ENCODE measurements at places on chromosomes 5 and 9.

- peak; percentile 80 for DNase-seq
Observed at GRCh38 chr9:126705767-126706697, 92.3 kb downstream of the LMX1B start.

DNA sequence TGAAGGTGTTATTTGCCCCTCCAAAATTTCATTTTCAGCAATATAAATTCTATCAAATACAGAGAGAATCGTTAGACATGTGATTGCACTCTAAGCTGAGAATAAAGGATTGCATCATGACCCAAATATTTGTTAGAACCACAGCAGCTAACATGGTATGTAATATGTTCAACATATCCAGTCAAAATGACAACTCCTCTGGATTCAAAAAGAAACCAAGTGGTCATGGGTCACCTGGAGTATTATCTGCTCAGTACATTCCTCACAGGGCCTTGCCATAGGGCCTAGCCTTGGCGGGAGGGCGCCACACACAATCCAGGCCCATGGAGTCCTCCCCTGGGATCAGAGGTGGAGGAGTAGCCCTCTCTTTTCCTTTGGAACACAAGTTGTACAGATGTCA is 179.2 kb downstream of the HSD17B3 start:
- DNase-seq, result no peak

GRCh38 chr5:73306741-73307275 is 133.8 kb downstream of the TMEM174 start:
- no peak for DNase-seq

GRCh38 chr5:21195145-21195544 is 1207.1 kb upstream of the CDH18 start:
- no peak for DNase-seq

DNA sequence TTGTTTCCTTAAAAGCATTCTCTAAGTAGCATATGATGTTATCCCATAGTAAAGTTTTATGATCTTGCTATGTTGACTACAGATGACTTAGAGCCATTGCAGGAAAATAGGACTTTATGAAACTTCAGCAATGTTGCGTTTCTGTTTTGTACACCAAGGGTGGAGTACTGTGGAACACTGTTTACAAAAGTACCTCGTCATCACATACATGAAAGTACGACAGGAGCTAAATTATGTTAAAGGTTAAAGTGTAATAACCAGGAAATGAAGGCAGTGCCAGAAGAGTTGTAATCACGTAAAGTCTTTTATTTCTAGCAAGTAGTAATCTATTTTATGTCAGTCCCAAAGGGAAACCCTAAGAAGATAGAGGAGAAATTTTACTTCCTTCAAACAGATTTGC is 50.9 kb downstream of the C9orf85 start:
- no peak for DNase-seq

- no peak for DNase-seq
Observed at GRCh38 chr5:169251333-169252084, 49.4 kb downstream of the SLIT3 start.

- DNase-seq, result no peak
Observed at GRCh38 chr9:22893196-22893843, 446.7 kb downstream of the DMRTA1 start.

DNA sequence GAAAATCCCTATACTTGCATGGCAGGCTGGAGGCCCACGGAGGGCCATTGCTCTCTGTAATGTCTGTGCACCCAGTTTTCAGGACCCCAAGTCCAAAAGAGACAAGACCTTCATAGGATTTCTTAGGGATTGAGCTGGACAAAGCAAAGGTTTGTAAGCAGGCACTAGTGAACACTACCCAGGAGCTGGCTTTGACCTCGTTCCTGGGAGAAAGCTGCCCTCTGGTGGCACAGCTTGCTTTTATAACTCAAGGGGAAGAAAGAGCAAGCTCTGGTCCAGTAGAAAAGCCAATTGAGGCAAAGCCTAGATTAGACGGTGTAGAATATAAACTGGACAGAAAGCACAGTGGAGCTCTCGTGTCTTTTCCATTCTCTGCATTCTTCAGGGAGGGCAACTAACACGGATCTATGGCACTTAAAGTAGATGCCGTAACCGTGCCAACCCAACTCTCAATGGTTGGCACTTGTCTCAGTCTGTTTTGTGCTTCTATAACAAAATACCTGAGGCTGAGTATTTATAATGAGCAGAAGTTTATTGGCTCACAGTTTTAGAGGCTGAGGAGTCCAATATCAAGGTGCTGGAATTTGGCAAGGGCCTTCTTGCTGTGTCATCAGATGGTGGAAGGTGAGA is 7.9 kb downstream of the GABRP start:
- DNase-seq, result peak; percentile 85

GRCh38 chr5:54646356-54647101 is 129.0 kb downstream of the SNX18 start:
- DNase-seq, result peak; percentile 63

GRCh38 chr9:96719921-96720320 is 58.0 kb downstream of the ZNF510 start:
- peak; percentile 56 for DNase-seq

GRCh38 chr5:141186897-141187512 is at the start of gene PCDHB9:
Gene PCDHB9, plus strand, starts transcription at chr5:141187161. Its CDS starts 158 bp downstream, at chr5:141187319.
- DNase-seq, result peak; percentile 55

DNA sequence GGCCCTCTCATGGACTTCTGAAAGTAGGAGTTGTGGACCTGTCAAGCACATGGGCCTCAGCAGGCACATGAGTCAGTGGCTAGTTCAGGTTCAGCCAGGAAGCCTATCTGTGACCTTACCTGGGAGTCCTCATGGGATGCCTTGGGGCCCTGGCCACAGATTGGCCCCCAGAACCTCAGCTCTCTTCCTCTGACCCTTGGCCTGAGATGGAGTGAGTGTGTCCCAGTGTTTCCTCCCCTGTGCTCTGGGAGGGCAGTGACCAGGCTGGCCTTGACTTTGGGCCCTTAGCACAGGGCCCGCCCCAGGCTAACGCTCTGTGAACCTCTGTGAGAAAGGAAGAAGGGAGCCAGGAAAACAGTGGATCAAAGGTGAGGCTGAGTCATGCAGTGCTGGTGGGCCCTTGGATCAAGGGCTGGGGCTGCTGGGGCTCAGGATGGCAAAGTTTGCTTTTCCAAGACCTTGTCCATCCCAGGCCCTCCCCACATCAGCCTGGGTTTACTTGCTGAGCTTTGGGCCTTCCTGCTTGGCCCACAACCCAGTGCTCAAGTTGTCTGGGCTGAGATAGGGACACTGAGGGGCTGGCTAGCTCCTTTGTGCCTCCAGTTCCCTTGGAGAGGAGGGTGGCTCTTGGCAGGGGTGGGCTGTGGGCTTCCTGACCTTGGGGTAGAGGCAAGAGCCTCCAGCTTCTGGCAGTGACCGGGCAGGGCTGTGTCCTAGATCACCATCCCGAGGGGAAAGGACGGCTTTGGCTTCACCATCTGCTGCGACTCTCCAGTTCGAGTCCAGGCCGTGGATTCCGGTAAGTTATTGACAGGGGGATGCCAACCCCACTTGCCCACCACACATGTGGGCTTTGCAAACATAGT is 41.4 kb downstream of the RGS3 start:
- DNase-seq, result no peak

GRCh38 chr5:172849606-172850453 is 15.8 kb downstream of the ERGIC1 start:
- no peak for DNase-seq

- DNase-seq, result peak; percentile 59
Observed at GRCh38 chr5:96017951-96018350, 56.3 kb upstream of the ELL2 start.

GRCh38 chr5:66440202-66440680 is 156.0 kb upstream of the MAST4 start:
- peak; percentile 14 for DNase-seq

DNA sequence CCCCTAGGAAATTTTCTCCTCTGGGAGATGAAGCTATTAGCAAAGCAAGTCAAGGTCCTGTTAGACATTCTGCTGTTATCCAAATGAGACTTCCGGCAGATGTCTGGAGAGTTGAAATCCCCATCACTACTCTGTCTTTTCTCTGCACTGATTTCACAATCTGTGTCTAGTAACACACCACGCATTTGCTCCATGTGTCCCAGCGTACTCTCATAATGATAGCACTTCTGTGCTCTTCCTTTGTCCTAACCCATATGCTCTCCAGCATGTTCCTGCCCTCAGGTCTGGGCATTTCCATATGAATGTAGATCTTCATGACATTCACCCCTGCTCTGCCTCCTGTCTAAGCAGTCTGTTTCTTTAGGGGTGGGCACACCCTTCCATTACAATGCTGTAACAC is 1949.0 kb upstream of the WWC1 start:
- no peak for DNase-seq

DNA sequence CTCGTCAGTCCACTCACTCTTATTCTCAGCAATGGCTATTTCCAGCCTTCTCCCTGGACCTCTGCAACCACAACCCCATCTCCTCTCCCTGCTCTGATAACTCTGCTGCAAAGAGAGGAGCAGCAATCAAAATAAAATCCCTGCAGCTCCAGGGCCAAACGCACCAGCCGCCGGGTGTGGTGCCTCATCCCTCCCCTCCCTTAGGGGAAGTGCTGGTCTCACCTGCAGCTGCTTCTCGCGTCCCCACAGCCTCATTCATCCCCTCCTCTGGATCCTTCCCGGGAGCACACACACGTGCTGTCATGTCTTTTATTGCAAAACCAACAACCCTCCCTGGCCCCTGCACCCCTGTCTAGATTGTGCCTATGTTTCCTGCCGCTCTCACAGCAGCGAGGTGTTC is 77.8 kb downstream of the TENT4A start:
- no peak for DNase-seq

- DNase-seq, result peak; percentile 83
Observed at GRCh38 chr5:58886315-58887207, 303.7 kb downstream of the RAB3C start.

DNA sequence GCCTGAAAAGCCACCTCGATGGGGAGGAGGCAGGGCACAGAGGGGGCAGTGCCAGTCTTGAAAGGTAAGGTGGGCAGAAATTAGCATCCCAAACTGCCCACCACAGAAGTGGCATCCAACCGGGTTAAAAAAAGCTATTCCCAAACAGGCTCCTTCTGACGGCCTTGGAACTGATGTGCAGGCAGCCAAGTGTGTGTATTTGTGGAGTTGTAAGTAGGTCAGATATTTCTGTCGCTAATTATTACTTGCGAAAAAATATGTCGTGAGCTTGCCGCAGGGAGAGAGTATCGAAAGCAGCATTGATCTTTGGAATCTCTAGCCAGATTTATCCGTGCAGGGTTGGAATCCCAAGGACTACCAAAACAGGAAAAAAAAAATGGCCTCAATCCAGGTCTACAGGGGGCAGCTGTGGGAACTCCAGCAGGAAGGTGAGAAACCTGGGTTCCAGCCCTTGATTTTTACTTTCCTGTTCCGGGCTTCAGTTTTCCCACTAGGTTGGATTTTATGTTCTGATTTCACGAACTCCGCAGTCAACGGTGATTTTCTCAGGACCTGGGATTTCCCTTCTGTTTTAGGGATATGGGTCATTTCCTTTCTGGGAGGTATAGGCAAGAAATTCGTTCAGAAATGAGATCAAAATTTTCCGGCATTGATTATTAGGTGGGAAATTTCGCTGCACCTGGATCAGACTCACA is 200.8 kb downstream of the RGS3 start:
- no peak for DNase-seq

DNA sequence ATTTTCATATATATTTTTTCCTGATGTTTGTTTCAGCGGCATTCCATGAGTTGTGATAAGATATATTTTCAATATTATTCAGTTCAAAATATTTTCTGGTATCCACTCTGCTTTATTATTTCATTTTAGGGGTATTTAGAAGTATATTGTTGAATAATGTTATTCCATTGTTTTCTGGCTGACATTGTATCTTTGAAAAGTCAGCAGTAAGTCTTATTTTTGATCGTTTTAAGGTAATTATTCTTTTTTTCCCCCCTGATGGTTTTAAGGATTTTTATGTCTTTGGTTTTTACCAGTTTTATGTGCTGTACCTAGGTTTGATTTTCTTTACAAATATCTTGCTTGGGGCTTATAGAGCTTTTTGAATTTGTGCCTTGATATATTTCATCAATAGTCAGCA is 6.6 kb upstream of the GLRA1 start:
- peak; percentile 54 for DNase-seq

GRCh38 chr9:16100537-16101091 is 547.8 kb downstream of the CCDC171 start:
- no peak for DNase-seq

GRCh38 chr9:78963911-78964310 is 607.9 kb upstream of the TLE4 start:
- DNase-seq, result no peak

GRCh38 chr9:127418037-127418471 is 6.1 kb upstream of the ZNF79 start:
- peak; percentile 51 for DNase-seq

DNA sequence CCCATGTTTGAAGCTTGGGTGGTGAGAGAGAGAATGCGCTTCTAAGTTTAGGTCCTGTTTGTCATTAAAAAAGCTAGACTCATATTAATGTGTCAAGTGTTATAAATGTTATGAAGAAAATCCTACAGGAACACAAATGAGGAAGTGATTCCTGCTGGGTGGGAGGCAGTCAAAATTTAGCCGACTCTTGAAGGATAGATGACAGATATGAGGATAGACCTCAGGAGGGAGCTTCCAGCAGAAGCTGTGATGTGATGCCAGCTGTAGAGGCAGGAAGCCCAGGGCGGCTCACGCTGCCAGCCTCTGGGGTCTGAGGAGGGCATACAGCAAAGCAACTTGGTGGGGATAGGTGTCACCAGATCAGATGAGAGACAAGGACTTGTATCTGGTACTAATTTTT is 74.7 kb upstream of the ADAMTS16 start:
- DNase-seq, result no peak

- no peak for DNase-seq
Observed at GRCh38 chr5:131285703-131286399, 22.0 kb downstream of the CDC42SE2 start.

- peak; percentile 90 for DNase-seq
Observed at GRCh38 chr5:52491818-52492217, 295.9 kb upstream of the ITGA1 start.

GRCh38 chr5:133985540-133986180 is 17.2 kb upstream of the C5orf15 start:
- DNase-seq, result no peak

DNA sequence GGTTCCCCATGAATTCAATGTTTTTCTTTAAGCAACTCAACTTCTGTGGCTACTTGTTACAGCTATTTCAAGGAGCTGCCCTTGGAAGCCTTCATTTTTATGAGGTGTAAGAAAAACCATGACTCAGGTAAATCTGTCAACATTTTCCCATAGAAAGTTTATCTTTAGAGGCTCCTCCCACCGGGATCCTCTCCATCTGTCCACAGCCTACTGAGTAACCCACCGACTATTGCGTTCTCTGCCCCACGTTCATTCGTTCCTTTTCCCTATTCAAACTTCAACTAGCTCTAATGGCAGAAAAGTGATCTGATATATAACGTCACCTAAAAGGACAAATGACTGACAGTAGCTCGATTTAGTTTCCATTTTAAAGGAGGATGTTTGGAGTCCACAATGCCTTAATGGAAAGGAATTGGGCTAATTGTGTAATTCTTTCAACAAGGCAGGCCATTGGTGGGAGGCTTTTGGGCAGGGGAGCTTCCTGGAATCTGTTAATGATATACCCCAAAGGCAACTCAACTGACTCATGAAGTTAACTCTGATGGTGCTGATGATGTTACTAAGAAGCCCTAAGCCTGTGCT is 29.3 kb upstream of the NR3C1 start:
- no peak for DNase-seq

- peak; percentile 34 for DNase-seq
Observed at GRCh38 chr5:52709167-52709925, 78.4 kb upstream of the ITGA1 start.
